ENCODE measurements at places on chromosomes 7 and 10. TPM values are rescaled to one million over a fixed set of nuclear protein-coding genes. Genes with fewer than 3 reads are reported as not detected.

GRCh38 chr7:26065652-26066051 lies 86.3 kb upstream of the NFE2L3 start:
- DNase-seq, result no peak

GRCh38 chr10:126250527-126251310 lies 137.6 kb downstream of the ADAM12 start:
- no peak for DNase-seq

Gene FRAT1
- total RNA-seq, result 45.2 TPM

GRCh38 chr7:88254721-88255424 lies 35.0 kb upstream of the SRI start:
- no peak for DNase-seq

- no peak for DNase-seq
These were observed 205.3 kb downstream of the CHRM2 start for GRCh38 chr7:137073571-137074325.

Gene HMX3
- total RNA-seq, result not detected

DNA sequence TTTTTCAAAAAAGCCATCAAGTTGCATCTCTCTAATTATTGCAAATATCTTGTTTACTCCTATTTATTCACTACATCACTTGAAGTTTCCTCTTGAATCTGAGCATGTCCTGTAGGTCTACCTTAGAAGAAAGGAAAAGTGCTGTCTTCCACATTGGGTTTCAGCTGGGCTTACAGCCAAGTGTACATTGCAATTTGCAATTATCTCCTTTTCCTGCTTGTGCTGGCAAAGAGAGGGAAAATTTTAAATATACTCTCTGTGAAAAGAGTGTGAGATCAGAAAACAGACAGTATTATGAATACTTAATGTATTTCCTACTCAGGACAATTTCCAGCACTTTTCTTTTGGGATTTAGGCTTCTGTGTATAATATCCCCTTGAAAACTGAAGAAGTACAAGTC lies 839.7 kb downstream of the CNTNAP2 start:
- no peak for DNase-seq

Gene CRHR2
- total RNA-seq, result not detected

Gene RBM17
- 150 TPM for total RNA-seq

DNA sequence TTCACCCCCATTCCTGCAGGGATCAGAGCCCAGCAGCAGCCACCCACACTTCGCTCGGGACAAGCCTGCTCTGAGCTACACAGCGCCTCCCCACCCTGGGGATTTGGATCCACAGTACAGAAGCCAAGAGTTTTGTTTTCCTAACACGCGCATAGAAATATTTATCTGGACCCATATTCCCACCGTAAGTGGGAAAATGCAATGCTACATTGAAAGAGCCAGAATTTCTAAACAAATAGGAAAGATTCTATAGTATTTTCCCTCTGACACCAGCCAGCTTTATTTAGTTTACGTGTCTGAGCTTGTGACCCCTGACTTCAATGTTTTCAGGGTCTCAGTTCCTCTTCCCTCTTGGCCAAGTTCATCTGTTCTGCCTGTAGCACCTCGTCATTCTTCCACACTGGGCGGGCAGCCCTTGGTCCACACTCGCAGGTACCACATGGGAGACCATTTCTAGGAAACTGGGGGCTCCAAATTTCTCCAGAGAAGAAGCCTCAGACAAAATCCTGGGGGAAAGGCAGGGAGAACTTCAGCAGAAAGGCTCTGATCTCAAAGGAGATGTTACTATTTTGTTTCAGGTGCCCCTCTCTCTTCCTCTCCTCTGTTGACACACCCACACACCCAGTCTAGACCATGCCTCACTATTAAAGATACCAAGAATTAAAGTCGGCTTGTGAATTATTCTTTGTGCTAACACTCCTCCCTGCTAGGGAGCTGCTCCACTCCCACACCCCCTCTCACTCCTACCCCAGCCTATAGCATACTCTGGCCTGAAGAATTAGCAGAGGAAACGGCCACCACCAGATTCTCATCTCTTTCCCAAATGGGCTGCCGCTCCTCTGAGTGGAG lies 116.0 kb upstream of the PCGF5 start:
- no peak for DNase-seq

Gene HDAC9
- total RNA-seq, result 1.2 TPM

Gene OR13A1
- not detected for total RNA-seq

GRCh38 chr10:113993489-113993991 lies 50.1 kb upstream of the ADRB1 start:
- DNase-seq, result no peak

DNA sequence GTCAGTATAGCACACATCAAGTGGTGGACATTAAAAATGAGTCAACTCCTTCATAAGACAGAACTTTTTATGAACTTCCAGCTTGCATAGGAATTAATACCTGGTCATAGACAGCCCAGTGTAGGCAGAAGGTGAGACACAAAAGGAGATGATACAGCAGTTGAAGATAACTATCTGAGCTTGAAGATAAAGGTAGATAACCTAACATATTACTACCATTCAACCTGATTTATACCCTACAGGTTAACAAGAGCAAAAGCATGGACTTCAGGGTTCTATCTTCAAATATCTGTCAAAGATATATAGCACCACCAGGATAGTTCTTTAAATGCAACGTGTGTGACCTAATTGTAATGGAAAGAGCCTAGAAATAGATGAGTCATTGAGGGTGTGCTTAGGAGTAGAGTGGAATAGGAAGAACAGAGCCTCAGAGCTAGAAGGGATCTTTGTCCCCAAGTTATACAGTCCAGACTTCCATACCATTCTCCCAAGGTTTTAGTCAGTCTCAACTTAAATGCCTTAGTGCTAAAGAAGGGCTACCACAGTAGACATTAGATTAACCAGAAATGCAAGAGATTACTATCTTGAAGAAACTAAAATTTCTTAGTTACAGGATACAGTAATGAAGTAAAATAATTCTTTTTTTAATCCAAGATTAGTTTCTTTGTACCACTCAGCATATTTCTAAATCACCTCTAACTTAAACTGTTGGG lies 9.2 kb downstream of the ZNF800 start:
- no peak for DNase-seq

DNA sequence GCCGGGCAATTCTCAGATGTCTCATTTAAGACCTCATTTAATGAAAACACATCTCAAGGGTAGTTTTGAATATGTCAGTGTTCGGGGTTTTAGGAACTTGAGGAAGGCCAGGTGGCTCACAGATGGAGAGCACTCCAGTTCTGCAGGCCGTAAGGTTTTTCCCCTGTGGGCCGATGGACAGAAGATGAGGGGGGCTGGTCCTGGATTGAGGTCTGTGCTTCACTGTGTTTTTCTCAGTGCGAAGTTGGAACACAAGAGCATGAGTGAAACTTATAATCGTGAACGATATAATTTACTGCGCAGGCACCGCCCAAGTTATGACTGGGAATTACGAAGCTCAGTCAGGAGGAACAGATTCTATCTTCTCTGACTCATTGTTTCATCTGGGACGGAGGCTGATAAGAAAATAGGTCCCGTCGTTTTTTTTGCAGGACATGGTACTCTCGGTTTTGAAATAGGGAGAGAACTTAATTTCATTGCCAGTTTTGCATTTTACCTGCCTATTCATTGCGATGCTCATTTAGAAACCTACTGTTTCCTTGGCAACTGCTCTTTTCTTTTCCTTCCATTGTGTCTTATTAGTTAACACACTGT lies 591.0 kb upstream of the PFKP start:
- DNase-seq, result no peak

GRCh38 chr7:71325151-71325550 lies 193.2 kb downstream of the GALNT17 start:
- DNase-seq, result no peak

GRCh38 chr7:87960239-87960638 lies 26.2 kb downstream of the ADAM22 start:
- DNase-seq, result no peak

GRCh38 chr10:103661198-103661950 lies 167.9 kb downstream of the NEURL1 start:
- DNase-seq, result peak; percentile 59

GRCh38 chr7:9603291-9603690 lies 1169.9 kb downstream of the NXPH1 start:
- no peak for DNase-seq

Gene C1GALT1
- 51.9 TPM for total RNA-seq

DNA sequence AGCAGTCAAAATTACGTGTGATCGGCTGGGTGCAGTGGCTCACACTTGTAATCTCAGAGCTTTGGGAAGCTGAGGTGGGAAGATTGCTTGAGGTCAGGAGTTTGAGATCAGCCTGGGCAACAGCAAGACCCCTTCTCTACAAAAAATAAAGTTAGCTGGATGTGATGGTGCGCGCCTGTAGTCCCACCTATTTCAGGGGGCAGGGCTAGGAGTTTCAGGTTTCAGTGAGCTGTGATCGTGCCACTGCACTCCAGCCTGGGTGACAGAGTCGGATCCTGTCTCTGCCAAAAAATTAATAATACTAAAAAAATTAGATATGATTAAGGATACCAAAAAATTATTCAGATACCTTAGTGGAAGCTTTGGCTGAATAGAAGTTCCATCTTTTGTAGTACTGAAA lies 136.4 kb downstream of the SDK1 start:
- DNase-seq, result no peak

DNA sequence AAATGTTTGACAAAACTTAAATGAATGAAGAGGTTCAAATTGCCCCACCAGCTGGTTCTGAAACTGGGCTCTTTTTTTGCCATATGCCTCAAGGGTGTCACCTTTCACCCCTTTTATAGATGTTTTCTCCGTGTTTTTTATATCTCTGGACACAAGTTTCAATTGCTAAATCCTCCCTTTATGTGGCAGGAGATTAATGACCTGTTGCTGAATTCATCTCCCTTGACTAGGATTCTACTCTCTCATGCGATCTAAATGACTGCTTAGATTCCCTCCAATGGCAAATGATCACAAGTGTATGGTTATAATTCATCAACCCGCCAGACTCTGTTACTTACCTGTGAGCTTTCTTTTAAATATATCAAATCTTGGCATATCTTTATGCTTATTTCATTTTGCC lies 677.0 kb upstream of the POT1 start:
- no peak for DNase-seq

DNA sequence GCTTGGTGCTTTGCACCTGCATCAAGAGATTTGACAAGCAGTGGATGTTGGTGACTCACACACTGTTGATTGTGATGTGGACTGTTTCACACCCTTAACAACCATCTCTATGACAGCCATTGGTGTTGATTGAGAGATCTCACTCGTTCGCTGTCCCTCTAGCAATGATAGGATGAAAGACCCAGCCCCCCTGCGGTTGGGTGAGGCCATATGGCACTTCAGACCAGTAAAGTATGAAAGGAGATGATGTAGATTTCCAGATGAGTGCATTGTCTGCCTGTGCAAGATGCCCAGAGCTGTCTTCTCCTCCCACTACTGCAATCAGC lies 138.7 kb upstream of the PRR15 start:
- no peak for DNase-seq

- no peak for DNase-seq
These were observed 78.3 kb upstream of the NRP1 start for GRCh38 chr10:33412653-33413361.

DNA sequence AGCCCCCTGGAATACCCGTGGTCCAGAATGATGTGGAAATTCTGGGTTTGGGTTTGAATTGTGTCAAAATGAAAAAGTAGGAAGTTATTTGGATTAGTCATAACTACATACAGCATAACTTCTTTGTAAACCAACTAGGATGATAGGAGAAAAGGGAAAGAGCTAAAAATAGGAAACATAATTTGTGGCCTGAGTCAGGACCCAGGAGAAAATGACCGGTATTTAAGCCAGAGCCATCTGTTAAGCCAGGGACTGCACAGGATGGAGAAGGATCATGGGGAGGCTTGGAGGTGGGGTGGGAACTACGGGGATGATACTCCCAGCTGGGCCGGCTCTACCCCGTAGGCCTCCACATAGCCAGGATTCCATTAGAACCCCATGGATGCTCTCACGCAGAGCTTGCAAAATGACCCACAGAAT lies 98.6 kb downstream of the MYOF start:
- no peak for DNase-seq

DNA sequence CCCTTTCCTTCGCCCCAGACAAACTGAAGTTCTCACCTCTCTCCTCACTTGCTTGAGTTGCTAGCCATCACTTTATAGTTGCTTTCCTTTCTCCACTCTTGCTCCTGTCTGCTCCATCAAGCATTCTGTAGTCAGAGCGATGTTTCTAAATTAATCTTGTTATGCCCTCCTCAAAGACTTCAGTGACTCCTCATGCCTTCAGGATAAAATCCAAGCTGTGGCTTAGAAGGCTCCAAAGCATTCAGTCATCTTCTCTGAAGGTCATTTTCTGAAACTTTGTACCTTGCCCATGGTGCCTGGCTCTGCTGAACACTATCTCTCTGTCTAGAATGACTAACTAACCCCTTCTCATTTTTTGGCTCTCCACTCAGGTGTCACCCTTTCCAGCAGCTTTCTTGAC lies 222.4 kb upstream of the GRB10 start:
- DNase-seq, result no peak

Gene UBE2H
- 52.1 TPM for total RNA-seq

- DNase-seq, result no peak
These were observed 715.7 kb downstream of the GRID1 start for GRCh38 chr10:85650791-85651496.
